NCI-H460 (cell line): ENCODE measurements at places on chromosomes 13 and 19.

- DNase-seq: no peak
These were observed 130.0 kb downstream of the SIPA1L3 start for GRCh38 chr19:38036707-38037611.

GRCh38 chr19:18408053-18408476 is 10.6 kb upstream of the LRRC25 start:
- DNase-seq: no peak

DNA sequence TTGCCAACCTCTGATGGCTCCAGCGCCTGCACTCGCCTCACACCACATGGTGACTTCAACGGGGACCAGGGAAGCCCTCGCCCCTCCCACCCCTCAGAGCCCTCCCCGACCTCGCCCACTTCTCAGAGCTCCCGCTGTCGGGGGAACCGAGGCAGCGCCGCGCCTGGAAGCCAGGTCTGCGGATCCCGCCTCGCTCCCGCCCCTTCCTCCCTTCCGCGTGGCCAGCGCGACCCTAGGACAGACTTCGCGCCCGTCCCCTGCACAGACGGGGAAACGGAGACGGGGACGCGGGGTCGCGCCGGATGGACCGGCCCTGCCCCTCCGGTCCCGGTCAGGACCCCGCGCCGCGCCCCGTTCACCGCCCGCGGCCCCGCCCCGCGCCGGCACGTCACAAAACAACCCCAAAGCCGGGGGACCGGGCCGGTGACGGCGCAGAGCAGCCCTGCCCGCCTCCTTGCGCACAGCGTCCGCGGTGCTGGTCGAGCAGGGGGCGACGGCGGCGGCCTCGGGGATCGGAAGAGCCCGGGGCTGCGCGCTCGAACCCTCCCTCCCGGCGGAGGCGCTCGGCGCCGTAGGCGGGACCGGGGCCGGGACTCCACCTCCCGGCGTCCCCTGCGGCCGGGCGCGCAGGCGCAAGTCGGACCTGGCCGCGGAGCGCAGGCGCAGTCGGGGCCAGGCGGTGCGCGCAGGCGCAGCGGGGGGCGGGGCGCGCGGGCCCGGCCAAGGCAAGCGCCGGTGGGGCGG is 379 bp upstream of the CDC34 start:
- DNase-seq: peak; percentile 71

- DNase-seq: no peak
These were observed 6.4 kb downstream of the COMP start for GRCh38 chr19:18784786-18785120.

DNA sequence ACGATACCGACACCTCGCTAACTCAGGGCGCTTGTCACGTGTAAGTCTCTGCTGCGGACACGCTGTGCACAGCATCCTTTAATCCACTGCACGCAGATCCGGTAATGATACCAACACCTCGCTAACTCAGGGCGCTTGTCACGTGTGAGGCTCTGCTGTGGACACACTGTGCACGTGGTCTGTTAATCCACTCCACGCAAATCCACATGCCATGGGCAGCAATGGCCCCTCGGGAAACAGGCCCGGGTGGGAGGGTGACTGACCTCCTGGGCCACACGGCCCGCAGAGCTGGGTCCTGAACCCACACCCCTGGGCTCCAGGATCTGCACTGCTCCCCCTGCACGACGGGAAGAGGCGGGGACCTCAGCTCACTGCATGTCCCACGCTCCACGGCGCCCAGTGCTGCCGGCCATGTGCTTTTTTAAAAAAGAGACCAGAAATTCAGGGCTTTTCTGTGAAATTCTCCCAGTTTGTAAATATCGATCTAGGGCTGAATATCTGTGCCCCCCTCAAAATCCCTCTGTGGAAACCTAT is 16.1 kb downstream of the SHC2 start:
- no peak for DNase-seq

- no peak for DNase-seq
These were observed 1.7 kb upstream of the USPL1 start for GRCh38 chr13:30615866-30616541.

DNA sequence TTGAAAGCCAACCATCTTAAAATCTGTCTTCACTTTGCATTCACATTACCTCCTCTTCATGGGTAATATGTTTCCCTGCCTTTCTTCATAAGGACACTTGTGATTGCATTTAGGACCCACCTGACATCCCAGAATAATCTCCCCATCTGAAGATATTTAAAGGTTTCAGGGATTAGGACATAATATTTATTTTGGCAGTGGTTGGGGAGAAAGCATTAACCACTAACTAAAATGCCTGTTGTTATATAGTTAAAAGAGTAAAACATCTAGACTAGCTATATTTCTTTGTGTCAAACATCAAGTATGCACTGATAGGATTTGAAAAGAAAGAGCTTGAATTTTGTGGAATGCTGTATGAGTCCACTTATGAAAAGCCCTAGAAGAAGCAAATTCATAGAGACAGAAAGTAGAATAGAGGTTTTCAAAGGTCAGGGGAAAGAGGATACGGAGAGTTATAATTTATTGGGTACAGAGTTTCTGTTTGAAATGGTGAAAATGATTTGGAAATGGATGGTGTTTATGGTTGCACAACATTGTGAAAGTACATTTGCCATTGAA is 457.7 kb upstream of the SPRY2 start:
- DNase-seq: no peak

DNA sequence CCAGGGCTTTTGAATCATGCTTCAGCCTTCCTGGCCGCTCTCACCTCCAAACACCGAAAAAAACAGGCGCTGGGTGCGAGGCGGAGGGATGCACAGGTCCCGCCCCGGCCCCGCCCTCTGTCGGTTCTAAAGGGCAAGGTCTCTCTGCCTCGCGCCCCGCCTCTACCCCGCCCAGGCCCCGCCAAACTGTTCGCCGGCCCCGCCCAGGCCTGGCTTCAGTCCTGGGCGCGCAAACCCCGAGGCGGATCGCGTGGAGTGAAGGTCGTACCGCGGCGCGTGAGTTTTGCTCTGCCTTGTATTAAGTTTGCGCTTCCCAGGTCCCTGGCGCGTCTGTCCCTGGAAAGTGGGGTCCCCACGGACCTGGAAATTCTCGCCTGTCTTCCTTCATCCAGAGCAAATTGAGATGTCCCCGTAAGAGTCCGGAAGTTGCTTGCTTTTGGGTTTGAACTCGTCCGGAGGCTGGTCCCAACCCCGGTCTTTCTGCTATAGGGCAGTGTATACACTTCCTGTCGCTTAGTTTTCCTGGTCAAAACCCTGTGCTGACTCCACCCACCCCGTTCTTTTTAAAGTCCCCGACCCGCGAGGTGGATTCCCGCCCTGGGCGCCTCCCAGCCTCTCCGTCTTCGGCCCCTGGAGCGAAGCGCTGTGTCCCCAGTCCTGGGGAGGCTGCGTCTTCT is 8.4 kb downstream of the ZNF808 start:
- DNase-seq: no peak

DNA sequence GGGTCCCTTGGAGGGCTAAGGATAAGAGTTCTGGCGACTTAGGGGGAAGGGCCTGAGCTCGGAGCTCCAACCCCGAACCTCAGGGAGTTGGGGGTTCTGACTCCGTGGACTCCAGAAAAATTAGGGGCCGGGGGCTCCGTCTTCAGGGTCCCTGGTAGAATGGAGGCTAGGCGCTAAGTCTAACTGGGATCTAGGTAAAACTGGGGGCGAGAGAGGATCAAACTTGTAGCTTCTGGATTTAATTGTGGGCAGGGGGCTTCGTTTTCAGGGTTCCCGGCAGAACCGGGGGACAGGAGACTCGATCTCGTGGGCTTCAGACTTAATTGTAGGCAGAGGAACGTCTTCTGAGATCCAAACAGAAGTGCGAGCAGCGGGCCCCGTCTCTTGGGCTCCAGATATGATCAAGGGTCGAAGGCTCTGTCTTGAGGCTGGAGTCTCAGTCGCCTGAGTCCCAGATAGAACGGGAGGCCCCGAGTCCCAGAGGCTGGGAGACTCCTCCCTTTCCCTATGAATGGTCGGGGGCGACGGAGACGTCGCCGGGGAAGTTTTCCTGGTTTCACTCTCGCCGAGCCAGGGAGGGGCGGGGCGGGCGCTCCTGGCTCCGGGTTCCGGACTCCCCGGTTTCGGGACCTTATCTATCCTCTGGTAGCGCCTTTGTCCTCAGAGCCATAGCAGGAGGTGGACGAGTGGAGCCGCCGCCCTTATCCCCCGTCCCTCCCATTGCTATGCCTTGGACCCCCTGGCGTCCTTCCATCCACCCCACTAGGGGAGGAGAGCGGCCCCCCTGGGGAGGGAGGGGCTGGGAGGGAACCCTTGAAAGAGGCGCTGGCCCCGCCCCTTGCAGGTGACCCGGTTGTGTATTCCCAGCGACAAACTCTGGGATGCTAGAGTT is 1.3 kb downstream of the NECTIN2 start:
- DNase-seq: no peak

- DNase-seq: no peak
These were observed 26.3 kb downstream of the F2RL3 start for GRCh38 chr19:16915135-16915534.

- no peak for DNase-seq
These were observed 39.6 kb upstream of the CD177 start for GRCh38 chr19:43313711-43314495.

GRCh38 chr19:38047049-38047438 is 140.0 kb downstream of the SIPA1L3 start:
- DNase-seq: no peak

GRCh38 chr19:44684892-44685863 is 13.8 kb upstream of the CEACAM16 start:
- DNase-seq: peak; percentile 88

DNA sequence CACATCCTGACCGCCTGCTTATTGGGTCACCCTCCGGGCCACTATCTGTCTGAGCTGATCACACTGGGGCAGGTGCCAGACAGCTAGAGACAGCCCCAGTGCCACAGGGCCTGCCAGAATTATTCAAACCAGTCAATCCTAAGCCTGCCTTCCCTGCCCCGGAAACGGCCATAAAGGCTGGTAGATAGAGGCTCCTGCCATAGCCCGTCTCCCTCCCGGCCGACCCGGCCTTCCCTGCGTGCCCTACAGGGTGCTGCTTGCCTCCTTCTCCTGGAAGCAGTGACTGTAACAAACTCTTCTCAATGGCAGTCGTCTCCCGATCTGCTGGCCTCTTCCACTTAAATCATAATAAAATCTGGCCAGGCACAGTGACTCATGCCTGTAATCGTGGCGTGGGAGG is 158.6 kb upstream of the SOX1 start:
- no peak for DNase-seq

DNA sequence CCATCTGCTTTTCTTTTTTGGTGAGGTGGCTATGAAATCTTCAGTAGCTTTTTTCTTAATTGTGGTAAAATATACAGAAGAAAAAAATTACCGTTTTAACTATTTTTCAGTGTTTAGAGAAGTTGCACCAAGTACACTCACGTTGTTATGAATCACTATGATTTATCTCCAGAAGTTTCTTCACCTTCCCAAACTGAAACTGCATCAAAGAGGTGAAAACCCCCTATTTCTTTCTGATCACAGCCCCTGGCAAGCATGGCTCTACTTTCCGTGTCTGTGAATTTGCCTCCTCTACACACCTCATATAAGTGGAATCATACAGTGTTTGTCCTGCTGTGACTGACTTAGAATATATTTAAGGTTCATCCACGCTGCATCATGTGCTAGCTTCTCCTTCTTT is 15.6 kb upstream of the SIGLEC10 start:
- no peak for DNase-seq

- DNase-seq: no peak
These were observed 78.9 kb upstream of the ZNF420 start for GRCh38 chr19:36999313-36999712.

DNA sequence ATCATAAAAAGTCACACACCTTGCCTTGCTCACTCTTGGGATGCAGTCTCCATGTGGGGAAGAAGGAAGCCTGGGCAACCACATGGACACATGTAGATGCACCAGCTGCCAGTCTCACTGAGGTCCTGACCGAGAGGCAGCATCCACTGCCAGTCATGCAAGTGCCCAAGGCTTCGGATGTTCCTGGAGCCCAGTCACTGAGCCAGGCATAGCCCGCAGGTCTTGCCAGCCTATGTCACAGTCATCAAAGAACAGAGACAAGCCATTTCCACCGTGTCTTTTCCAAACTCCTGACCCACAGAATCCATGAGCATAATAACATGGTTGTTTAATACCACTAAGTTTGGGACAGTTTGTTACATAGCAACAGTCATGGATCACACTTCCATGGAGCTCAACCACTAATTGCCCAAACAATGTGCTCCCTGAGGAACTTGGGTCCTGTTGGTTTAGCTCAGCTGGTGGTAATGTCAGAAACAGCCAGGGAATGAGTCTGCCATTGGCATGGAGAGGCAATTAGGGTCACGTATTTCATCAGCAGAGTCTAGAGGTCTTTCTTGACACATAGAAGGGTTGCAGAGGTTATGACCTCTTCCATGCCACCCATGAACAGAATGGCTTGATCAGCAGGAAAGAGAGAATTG is 21.5 kb downstream of the STARD13 start:
- no peak for DNase-seq

DNA sequence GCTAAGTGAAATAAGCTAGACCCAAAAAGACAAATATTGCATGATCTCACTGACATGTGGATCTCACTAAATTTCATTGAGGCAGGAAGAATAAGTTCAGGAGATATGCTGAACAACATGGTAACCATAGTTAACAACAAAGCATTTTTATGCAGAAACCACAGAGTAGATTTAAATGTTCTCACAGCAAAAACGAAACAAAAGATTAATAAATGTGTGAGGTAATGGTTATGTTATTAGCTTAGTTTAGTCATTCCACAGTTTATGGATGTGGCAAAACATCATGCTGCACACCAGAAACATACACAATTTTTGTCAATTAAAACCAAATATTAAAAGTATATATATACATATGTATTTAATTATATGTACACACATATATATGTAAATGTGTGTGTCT is 765.8 kb downstream of the SLITRK5 start:
- DNase-seq: no peak

- DNase-seq: no peak
These were observed 77.1 kb downstream of the GNG7 start for GRCh38 chr19:2625434-2625833.

DNA sequence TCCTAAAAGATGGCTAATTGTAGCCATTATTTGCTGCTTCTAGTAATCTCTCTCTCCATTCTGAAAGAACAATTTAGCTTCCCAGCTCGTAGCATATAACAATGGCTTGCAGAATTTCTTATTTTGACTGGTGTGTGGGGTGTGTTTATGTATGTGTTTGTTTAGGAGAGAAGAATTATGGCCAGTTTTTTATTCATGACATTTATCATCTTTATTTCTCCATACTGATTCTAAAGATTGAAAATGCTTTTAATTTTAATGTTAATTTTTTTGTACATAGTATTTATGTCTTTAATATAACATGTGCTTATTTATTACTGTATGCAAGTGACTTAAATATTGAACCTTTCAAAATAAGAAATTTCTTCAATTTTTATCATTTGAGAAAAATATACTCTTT is 115.8 kb upstream of the TMTC4 start:
- no peak for DNase-seq

- DNase-seq: peak; percentile 58
These were observed 19.0 kb downstream of the OLFM2 start for GRCh38 chr19:9917321-9917720.

GRCh38 chr13:99313501-99313900 is 6.3 kb upstream of the GPR183 start:
- no peak for DNase-seq

GRCh38 chr13:73399347-73400216 is 340.8 kb downstream of the KLF5 start:
- no peak for DNase-seq
